Left ventricle myocardium superior (tissue), 1 donor: ENCODE measurements at places on chromosomes 16 and 17.

DNA sequence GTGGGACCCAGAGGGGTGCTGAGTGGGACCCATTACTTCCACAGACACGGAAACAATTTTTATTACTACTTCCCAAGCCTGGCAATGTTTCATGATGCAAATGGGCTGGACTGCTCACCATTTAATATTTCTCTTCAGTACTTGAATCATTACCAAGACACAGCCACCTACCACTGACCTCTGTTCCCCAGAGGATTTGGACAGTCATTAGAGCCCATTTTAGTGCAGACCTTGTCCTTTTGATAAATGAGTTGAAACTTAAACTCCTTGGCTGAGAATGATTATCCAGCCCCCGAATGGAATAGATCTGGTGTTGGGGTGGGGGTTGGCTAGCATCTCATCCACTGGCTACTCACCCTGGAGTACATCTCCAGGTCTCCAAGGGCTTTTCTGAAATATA, 33.6 kb upstream of the APOH start:
- no peak for DNase-seq

DNA sequence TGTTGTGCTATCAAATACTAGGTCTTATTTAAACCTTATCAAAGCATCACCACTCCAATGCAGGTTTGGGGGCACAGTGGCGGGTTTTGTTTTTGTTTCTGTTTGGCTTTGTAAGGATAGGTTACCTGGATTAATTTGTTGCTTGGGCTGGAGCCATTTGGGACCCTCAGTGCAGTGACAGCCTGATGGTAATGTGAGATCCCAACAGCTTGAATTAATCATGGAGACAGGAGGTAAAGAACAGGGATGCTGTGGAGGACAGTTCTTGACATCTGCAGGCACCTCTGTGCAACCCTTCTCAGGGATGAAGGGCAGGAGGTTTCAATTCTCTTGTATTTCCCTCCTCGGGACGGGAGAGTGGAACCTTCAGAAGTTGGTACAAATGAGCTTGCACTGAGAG, 40.5 kb downstream of the SHISA9 start:
- no peak for DNase-seq

DNA sequence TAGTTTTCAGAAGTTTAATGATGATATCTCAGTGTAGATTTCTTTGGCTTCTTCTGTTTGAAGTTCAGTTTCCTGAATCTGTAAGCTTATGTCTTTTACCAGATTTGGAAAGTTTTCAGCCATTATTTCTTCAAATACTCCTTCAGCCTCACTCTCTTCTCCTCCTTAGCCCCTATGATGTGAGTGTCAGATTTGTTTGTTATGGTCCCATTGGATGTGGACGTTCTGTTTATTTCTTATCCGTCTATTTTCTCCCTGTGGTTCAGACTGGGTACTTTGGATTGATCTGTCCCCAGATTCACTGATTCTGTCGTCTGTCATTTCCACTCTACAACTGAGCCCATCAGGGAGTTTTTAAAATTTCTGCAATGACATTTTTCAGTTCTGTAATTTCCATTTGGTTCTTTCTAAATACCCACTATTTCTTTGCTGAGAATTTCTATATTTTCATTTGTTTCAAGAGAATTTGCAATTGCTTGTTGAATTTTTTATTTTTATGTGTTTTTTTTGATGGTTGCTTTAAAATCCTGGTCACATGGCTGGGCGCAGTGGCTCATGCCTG, 110.9 kb downstream of the SEC14L1 start:
- DNase-seq = no peak

DNA sequence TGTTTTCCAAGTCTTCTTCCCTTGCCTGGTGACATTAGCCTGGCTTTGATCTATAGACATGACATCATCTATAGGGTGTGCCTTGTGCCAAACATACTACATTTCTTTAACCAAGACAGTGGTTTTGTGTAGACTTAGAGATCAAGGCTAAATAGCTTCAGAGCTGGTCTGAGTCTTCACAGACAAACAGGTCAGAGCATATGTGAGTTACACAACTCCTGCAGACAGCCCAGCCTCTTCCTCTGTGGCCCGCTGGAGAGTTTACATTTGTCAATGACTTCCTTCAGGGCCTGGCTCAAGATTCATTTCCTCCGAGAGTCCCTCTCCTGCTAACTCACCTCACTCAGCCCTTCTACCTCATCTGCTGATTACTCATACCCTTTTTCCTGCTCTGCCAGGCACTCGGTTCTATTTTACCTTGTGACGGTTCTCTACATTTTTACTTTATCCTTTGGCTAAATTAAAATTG, 73.1 kb upstream of the TANC2 start:
- no peak for DNase-seq

DNA sequence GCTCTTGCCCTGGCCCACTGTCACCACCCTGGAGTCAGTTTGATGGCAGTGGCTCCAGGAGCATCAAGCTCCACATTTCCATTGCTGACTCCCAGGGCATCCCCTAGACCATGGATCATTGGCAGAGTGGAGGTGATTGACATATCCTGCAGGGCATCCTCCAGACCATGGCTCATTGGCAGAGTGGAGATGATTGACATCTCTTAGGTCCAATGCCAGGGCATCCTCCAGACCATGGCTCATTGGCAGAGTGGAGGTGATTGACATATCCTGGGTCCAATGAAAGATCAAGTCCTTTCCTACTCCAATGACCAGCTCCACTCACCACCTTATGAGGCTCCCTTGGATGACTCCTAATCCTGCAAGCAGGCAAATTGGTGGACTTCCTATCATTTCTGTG, 174.3 kb upstream of the NLRP1 start:
- no peak for DNase-seq
